ENCODE measurements at places on chromosomes 4 and X.

- no peak for DNase-seq
Measured at GRCh38 chrX:133570549-133570948, 155.3 kb upstream of the GPC4 start.

GRCh38 chr4:97984545-97985131 lies 158.6 kb downstream of the STPG2 start:
- DNase-seq = no peak

- DNase-seq = no peak
Measured at GRCh38 chr4:93646233-93646930, 182.2 kb upstream of the ATOH1 start.

DNA sequence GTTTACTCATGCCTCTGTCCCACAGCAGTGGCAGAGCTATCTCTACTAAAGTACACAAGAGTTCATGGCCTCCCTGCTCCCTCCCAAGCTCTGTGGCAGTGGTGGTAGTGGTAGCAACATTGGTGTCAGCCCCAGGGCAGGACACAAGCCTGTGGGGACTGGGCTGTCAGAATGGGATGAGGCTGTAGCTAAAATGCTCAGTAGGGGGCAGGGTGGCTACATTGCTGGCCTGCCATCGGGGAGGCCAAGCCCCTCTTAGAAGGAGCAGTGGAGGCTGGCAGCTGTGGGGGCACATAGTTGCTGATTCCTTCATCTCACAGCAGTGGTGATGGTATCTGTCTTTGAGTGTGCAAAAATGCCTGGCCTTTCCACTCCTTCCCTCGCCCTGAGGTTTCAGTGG lies 461.7 kb downstream of the PCDH18 start:
- no peak for DNase-seq

DNA sequence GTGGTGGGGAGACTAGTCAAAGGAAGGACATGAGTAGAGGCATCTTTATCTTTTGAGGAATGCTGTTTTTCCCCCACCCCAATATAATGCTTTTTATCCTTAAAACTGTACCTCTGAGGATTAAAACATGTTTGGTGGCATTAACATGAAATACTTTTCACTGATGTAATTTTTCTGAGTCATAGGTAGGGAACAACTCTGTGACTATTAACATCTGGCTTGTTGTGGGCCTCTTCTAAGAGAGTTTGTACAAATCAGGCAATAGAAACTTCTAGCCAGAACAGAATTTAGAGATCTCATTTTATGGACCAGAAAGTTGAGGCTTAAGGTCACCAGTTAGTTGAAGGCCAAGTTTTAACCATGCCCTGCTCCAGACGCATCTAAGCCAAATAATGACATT lies 207.6 kb downstream of the SOX3 start:
- no peak for DNase-seq
